NCI-H82 (cell line): ENCODE measurements at places on chromosomes 6 and 20.

- DNase-seq: peak; percentile 93
Observed at GRCh38 chr6:125994670-125995488, 8.5 kb downstream of the TRMT11 start.

- no peak for DNase-seq
Observed at GRCh38 chr20:63082308-63082938, 75.7 kb upstream of the BHLHE23 start.

DNA sequence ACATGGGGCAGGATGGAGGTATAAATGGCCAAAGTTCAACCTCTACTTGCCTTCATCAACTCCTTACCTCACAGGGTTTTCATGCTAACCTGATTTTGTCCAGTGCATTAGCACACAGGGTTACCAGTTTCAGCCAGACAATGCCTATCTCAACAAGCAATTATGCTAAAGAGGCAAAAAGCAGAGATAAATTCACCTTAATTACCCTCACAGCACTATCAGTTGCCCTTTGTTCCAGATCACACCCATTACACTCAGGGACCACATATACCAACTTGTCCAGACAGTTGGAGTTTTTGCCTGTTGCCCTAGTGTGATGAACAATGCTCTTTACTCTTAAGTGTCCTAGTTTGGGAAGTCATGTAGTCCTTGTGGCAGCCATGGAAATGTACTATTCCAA is 174.5 kb upstream of the MOCS1 start:
- no peak for DNase-seq

GRCh38 chr6:144418959-144419545 is 133.9 kb downstream of the UTRN start:
- no peak for DNase-seq

DNA sequence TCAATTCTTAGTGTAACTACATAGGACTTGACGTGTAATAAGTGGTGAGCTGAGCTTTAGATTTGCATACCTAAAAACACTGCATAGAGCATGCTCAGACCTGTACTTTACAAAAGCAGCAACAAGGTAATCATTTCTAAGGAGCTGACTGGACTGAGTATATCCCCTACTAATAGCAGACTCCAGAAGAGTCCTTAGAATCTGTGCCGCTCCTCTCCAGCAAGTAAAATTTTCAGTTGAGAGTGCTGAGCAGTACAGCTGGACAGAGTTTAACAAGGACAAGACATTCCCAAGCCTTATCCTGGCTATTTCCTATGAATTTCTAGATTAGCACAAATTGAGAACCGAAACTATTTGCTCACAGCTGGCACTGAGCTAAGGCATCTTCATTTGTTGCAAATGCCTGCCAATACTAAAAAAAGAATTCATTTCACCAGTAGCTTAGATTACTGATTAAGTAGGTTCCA is 26.1 kb upstream of the KLHL31 start:
- DNase-seq: no peak

GRCh38 chr6:166352923-166353322 is 10.6 kb upstream of the SFT2D1 start:
- DNase-seq: no peak

DNA sequence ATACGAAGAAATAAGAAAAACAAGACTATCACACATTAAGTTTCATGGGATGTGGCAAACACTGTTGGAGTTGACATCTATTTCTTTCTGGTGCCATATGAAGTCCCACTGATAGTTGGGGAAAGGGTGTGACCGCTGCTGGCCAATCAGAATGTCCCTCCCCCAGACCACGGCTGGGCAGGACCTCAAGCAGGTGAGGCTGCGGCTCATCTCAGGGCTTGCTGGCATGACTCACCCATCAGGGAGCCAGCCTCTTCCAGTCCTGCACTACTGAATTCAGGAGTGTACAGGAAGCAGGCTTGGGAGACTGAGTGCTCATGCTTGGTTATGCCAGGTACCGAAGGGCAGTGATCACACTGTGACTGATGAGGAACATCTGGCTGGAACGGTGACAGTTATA is 18.9 kb downstream of the PREP start:
- DNase-seq: no peak

DNA sequence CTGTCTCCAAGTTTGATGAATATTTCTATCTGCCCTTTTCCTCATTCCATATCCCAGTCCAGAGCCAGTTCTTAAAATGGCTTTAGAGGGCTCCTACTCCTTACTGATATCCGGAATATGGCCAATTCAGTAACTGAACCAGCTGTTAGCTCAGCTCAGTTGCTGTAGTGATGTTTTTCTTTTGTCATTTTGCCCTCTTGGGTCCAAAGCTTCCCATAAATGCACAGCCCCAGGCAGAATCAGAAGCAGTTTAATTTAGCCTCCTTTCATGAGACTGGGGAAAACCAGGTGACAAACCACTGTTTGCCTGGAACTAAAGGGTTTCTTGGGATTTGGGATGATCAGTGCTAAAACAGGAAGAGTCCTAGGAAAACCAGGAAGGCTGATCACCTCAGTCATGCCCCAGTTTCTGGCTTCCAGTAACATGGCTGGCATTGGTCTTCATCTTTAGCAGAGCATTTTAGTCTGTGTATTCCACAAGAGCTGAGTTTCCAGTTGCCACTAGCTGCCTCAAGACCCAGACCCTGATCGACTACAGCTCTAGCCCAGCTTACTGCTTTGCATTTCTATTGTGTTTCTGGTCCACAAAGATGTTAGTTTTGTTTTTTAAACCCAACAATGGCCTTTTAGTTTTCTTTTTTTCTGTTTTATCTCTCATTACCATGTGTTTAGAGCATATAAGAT is 40.6 kb upstream of the REV3L start:
- no peak for DNase-seq

- DNase-seq: no peak
Observed at GRCh38 chr6:46476301-46476700, 14.9 kb downstream of the RCAN2 start.

GRCh38 chr20:53402233-53403005 is 191.2 kb downstream of the ZNF217 start:
- DNase-seq: no peak

DNA sequence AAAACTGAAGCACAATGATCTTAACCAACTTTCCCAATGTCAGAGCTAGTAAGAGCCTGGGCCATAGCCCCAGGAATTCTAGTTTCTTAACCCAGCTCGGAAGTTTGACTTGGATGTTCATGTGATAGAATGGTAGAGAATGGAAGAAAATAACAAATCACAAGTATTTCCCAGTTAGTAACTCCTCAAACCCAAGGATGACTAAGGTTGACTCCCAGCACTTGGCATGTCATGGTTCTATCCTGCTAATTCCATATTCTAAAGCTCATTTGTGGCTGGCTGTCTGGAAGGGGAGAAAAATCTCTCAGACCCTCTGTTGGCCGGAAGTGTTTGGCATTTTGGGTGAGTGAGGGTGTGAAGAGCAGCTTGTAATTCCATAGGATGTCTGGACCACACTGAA is 248.7 kb downstream of the RFPL4B start:
- DNase-seq: peak; percentile 30

DNA sequence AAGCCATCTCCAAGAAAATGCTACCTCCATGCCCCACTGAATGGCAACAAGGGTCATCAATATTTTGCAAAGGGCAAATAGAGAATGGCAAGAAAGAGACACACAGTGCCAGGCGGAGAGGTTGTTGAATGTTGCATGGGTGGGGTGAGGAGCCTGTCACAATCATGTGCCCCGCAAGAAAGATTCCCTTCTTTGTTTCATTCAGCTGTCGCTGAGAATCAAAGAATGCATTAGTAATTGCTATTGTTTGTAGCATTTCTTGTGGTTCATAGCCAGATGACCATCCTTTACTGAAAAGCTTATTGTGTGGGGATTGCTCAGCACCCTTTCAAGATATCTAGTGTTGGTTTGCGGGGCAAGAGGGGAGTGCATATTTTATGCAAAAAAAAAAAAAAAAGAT is 166.5 kb upstream of the QKI start:
- no peak for DNase-seq

DNA sequence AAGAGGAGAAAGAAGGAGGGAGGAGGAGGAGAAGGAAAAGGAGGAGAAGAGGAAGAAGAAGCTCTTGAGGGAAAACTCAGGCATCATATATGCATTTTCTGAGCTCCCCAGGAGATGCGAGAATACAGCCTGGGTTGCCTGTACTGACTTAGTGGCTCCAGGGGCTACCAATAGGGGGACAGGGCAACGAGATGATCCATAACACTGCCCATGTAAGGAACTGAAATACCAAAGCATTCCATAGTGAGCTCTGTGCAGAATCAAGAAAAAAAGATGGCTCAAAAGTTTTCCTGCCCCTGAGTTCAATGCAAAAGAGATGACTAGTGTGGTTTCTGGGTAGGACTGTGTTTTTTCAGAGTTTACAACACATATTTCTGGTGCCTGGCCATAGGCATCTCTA is 258.7 kb downstream of the ALDH8A1 start:
- DNase-seq: no peak

DNA sequence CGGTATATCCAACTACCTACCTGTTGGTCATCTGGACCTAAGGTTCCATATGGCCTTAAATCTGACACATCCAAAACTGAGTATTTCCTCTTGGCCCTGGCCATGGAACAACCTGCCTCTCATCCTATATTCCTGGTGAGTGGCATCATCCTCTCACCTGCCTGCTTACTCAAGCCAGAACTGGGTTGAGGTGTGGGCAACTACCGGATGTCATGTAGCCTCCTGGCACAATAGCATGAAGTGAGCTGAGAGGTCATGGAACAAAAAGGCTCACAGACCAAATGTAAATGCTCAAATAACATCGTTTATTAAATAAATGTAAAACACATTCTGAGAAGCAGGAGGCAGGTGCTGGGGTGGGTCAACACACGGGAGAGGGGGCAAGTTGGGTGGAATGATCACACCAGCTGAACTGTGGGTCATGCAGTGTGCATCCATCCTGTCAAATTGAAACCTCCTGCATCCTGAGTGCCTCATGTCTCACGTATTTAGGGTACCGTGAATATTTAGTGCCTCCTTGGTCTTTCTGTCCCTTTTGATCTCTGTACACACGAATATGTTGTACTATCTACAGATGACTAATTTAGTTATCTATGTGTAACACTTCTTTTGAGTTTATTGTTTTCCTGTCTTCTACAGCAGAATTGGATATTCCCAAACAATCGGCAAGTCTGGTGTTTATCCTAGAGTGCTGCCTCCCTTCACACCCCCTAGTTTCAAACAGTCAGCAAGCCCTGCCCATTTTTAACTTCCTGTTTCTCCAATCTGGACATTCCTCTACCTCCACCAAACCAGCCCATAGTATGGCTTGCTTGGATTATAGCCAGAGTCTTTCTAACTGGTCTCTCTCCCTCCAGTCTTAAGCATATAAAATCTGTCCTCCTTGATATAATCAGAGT is 7.9 kb upstream of the POU5F1 start:
- DNase-seq: no peak

DNA sequence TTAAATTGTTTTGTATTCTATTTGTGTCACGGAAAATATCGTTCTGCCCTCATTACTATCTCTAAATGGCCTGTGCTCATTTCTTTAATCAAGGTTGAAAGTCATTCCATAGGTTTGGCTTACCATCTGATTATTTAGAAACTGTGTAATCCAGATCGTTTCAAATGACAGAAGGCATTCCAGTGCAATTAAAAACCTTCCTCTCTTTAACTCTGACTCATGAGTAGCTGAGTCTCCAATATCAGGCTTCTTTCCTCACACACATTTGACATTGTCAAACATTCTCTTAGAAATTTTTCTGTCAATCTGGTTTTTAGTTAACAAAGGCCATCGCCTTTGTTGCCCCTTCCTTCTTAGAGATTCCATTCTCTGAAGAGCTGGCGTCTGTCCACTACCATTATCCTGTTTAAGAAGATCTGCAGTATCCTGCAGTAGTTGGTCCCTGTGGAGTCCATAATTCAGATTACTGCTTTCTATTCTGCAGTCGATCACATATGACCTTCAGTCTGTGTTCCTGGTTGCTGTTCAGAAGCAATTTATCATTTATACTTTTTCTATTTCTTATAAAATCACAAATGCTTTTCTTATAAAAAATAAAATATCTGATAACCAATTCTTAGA is 3.9 kb upstream of the TRDN start:
- DNase-seq: peak; percentile 66
